Mammary epithelial cell (primary cell): ENCODE measurements at places on chromosomes 6 and 20. TPM values are rescaled to one million over a fixed set of nuclear protein-coding genes. Genes with fewer than 3 reads are reported as not detected.

CCR6 gene
- not detected in 2 replicates for total RNA-seq

FRK gene
- total RNA-seq, result 1.3 and 3.2 TPM in 2 replicates

- no peak for DNase-seq
These were observed 1.8 kb upstream of the PXDC1 start for GRCh38 chr6:3753228-3753835.

GRCh38 chr6:133411757-133412156, 170.6 kb downstream of the EYA4 start:
- DNase-seq, result no peak

- DNase-seq, result no peak
These were observed 45.7 kb downstream of the MYLIP start for GRCh38 chr6:16174416-16175078.

GATA5 gene
- not detected for total RNA-seq

- DNase-seq, result no peak
These were observed 438.1 kb downstream of the BCKDHB start for GRCh38 chr6:80544555-80544954.
